ENCODE measurements at places on chromosomes 6 and 20. TPM values are rescaled to one million over a fixed set of nuclear protein-coding genes. Genes with fewer than 3 reads are reported as not detected.

The CD93 gene
- 1.8 TPM for total RNA-seq

The HLA-DPB1 gene
- 6.9 TPM for total RNA-seq

GRCh38 chr20:29741894-29742698, 1515.4 kb upstream of the DEFB115 start:
- H3K4me1 ChIP-seq: no peaks in the 10 kb centered on the region
- no peak overlapping the region for H3K27ac ChIP-seq
- H3K36me3 ChIP-seq: peaks cover 14% of the 10 kb centered on the region
- no peaks in the 10 kb centered on the region for H3K27me3 ChIP-seq

The OOEP gene
- total RNA-seq: not detected

DNA sequence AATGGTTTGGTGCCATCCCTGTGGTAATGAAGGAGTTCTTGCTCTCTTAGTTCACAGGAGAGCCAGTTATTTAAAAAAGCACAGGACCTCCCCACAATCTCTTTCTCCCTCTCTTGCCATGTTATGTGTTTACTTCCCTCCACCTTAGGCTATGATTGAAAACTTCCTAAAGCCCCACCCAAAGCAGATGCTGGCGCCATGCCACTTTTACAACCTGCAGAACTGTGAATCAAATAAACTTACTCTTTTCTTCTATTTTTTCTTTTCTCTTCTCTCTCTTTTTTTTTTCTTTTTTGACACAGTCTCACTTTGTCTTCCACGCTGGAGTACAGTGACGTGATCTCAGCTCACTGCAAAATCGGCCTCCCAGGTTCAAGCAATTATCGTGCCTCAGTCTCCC, 508.4 kb upstream of the EPHA7 start:
- no peak overlapping the region for H3K27ac ChIP-seq
- H3K36me3 ChIP-seq: no peaks in the 10 kb centered on the region
- no peak for DNase-seq

DNA sequence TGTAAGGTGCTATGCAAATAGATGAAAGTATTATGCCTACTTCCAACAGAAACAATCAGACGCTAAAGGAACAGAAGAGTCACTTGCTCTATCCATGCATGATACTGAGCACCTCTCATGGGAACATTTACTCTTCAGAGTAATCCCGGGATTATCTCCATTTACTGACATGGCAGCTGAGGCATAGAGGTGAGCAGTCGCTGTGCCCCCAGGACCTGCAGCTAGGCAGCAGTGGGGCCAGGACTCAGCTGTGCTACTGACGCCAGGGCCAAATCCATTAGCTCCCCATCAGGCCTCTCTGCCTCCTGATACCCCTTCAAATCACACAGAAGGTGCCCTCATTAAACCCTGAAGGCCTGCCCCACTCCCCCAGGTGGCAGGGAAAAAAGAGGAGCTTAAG, 51.9 kb downstream of the TRAM2 start:
- no peak for DNase-seq
- H3K27ac ChIP-seq: no peak overlapping the region
- H3K27me3 ChIP-seq: no peaks in the 10 kb centered on the region
- peaks cover 7% of the 10 kb centered on the region for H3K4me1 ChIP-seq
- no peaks in the 10 kb centered on the region for H3K36me3 ChIP-seq

DNA sequence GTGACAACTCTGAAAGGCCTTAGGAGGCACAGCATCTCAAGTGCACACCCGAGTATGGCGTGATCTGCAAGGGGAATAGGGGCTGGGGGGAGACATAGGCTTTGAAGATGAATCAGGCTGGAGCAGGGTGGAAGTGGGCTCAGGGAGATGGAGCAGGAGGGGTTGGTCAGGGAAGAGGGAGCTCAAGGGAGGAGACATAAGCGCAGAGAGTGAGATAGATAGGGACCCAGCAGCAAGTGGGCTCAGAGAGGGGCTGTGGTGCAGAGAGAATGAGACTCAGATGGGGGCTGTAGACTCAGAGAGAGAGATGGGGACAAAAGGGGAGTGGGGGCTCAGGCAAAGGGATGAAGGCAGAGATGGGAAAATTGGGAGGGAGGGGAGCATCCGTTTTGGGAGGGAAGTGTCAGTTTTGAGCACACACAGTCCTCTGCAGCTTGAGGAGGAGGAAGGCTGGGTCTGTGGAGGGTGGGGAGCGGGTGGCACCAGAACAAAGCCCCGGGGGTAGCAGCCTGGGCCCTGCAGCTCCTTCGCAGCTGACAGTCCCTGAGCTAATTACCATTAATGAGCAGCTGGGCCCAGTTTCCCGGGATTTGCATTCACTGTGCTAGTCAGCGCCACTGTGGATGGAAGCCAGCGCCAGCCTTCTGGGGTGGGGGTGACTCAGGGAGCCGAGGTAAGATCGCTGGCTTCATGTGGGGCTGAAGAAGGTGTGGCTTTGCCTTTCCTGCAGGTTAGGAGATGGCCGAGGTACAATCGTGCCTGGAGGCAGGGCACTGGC, 18.7 kb downstream of the SRXN1 start:
- no peak overlapping the region for H3K27ac ChIP-seq
- no peak overlapping the region for H3K4me3 ChIP-seq
- no peak for DNase-seq
- no peaks in the 10 kb centered on the region for H3K4me1 ChIP-seq
- no peaks in the 10 kb centered on the region for H3K36me3 ChIP-seq
- peaks cover 9% of the 10 kb centered on the region for H3K27me3 ChIP-seq

GRCh38 chr6:169363590-169363989, 109.9 kb upstream of the THBS2 start:
- DNase-seq: no peak
- H3K36me3 ChIP-seq: no peaks in the 10 kb centered on the region
- H3K27ac ChIP-seq: no peak overlapping the region

DNA sequence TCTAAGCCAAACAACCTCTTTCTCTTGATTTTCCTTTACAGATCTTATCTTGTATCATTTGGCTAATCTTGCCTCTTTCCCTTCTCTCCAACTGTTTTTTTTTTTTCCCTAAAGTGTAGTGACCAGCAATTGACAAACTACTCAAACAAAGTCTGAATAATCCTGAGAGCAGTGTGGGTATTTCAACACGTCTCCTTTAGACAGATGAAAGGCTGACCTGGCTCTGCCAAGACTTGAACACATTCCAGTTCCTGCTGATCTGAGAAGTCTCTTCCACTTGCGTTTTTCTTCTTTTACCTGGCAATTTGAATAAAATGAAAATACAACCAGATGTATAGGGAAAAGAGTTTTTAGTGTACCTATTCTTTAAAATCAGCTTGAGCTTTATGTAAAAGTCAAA, 168.4 kb downstream of the GJA10 start:
- no peak for DNase-seq
- H3K4me1 ChIP-seq: peaks cover 37% of the 10 kb centered on the region
- peaks cover 40% of the 10 kb centered on the region for H3K36me3 ChIP-seq
- no peak overlapping the region for H3K27ac ChIP-seq
- no peak overlapping the region for H3K4me3 ChIP-seq

DNA sequence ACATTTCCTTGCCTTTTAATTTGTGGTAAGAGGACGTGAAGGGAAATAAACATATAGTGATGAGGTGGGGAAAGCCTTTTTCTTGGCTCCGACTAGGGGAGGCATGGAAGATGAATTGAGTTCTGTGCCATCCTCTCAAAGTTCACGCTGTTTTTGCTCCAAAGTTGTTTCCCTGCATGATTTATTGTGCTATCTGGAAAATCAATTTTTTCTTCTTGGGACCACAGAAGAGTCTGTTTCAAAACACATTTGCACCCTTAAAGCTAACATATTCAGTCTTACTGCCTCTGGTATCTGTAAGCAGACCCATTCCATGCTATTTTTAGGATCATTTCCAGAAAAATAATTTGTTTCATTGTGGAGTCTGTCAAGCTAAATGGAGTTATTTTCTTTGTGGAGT, 57.6 kb upstream of the KCNG1 start:
- H3K4me3 ChIP-seq: no peak overlapping the region
- H3K27ac ChIP-seq: no peak overlapping the region
- H3K27me3 ChIP-seq: peaks cover 39% of the 10 kb centered on the region
- H3K4me1 ChIP-seq: peaks cover 6% of the 10 kb centered on the region

DNA sequence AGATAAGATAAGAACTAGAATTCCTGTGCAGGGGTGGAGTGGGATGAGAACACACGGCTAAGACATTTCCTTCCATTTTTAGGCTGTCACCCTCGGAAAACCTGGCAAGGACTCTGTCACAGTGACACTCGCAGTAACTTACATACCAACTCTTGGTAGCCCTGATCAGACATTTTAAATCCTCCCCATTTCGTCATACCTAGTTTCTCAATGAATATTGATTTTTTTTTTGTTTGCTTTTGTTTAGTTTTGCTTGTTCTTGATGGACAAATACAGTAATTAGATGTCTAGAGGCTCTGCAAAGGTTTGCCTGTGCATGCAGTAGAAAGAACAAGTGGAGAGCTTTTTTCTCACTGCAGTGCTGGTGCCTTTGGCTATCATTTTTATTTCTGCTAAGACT, 213.0 kb upstream of the FAM83B start:
- DNase-seq: no peak
- no peak overlapping the region for H3K4me3 ChIP-seq
- no peaks in the 10 kb centered on the region for H3K36me3 ChIP-seq

The CYP24A1 gene
- 0.57 TPM for total RNA-seq

DNA sequence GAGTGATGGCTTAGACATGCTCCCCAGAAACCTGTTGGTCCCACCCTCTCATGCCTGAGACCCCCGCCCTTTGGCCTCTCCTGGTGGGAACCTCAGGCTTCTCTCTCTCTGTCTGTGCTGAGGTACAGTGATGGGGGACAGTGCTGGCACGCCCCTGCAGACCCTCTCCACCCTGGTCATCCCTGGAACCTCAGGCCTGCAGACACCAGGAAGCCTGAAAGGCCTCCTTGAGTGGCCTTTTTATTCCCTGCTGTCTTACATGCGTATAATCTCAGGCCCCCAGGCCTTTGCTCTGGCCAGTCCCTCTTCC, 78.5 kb upstream of the MAFB start:
- H3K4me3 ChIP-seq: no peak overlapping the region
- no peaks in the 10 kb centered on the region for H3K4me1 ChIP-seq
- no peak overlapping the region for H3K27ac ChIP-seq
- DNase-seq: no peak
- H3K27me3 ChIP-seq: peaks cover 8% of the 10 kb centered on the region
- H3K36me3 ChIP-seq: no peaks in the 10 kb centered on the region

GRCh38 chr6:170075659-170076223, 215.1 kb downstream of the DLL1 start:
- H3K36me3 ChIP-seq: no peaks in the 10 kb centered on the region
- H3K27me3 ChIP-seq: peaks cover 12% of the 10 kb centered on the region
- no peak overlapping the region for H3K27ac ChIP-seq
- no peaks in the 10 kb centered on the region for H3K4me1 ChIP-seq
- H3K4me3 ChIP-seq: no peak overlapping the region
- no peak for DNase-seq

DNA sequence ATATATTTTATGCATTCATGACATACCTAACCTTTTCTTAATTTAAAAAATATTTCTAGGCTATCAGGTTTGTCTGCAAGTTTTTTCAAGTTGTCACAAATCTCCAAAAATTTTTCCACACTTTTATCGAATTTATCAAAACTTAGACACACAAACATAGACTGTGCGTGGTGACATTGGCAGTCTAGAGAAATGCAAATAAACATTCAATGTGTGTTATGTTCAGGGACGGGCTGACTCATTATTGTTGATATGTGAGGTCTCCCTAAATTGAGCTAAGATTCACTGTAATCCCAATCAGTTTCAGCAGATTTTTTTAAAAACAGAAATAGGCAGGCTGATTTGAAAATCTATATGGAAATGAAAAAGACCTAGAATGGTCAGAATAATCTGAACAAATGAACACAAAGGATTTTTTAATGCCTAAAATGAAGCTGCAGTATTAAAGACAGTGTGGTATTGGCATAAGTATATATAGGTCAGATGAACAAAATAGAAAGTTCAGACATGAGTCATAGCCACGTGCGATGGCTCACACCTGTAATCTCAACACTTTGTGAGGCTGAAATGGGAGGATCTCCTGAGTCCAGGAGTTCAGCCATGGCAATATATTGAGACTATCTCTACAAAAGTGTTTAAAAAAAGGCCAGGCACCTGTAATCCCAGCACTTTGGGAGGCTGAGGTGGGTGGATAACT, 19.2 kb downstream of the BLTP3A start:
- no peaks in the 10 kb centered on the region for H3K27me3 ChIP-seq
- no peaks in the 10 kb centered on the region for H3K36me3 ChIP-seq
- no peak overlapping the region for H3K27ac ChIP-seq
- H3K4me1 ChIP-seq: peaks cover 15% of the 10 kb centered on the region

GRCh38 chr6:170402318-170403040, 95.9 kb downstream of the FAM120B start:
- DNase-seq: no peak
- H3K27me3 ChIP-seq: no peaks in the 10 kb centered on the region
- no peak overlapping the region for H3K4me3 ChIP-seq
- H3K27ac ChIP-seq: no peak overlapping the region
- no peaks in the 10 kb centered on the region for H3K4me1 ChIP-seq

DNA sequence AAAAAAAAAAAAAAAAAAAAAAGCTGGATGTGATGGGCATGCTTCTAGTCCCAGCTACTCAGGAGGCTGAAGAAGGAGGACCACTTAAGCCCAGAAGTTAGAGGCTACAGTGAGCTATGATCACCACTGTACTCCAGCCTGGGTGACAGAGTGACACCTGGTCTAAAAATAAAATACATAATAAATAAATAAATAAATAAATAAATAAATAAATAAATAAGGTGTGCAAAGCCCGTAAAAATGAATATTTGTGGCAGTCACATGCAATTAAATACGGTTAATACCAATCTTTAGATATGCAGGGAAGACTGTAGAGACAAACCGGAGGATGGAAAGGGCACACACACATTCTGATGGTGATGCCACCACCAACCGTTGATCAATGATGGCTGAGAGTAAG, 26.2 kb downstream of the IL22RA2 start:
- no peak overlapping the region for H3K27ac ChIP-seq
- H3K36me3 ChIP-seq: no peaks in the 10 kb centered on the region
- no peak overlapping the region for H3K4me3 ChIP-seq
- no peak for DNase-seq
- H3K4me1 ChIP-seq: no peaks in the 10 kb centered on the region
- H3K27me3 ChIP-seq: no peaks in the 10 kb centered on the region

The DLL1 gene
- total RNA-seq: 0.55 TPM

- H3K4me3 ChIP-seq: no peak overlapping the region
- H3K27ac ChIP-seq: no peak overlapping the region
- no peaks in the 10 kb centered on the region for H3K4me1 ChIP-seq
- DNase-seq: no peak
- no peaks in the 10 kb centered on the region for H3K27me3 ChIP-seq
- no peaks in the 10 kb centered on the region for H3K36me3 ChIP-seq
Observed at GRCh38 chr20:12916699-12917098, 92.1 kb upstream of the SPTLC3 start.

GRCh38 chr6:98929498-98930060, 18.2 kb downstream of the FBXL4 start:
- DNase-seq: no peak
- peaks cover 27% of the 10 kb centered on the region for H3K4me1 ChIP-seq
- peaks cover 37% of the 10 kb centered on the region for H3K36me3 ChIP-seq
- no peak overlapping the region for H3K4me3 ChIP-seq
- H3K27me3 ChIP-seq: no peaks in the 10 kb centered on the region

The TMEM244 gene
- not detected for total RNA-seq

Data from activated CD4-positive, alpha-beta memory T cell treated with anti-CD3 and anti-CD28 coated beads for 36 hours (primary cell).